ENCODE measurements at places on chromosomes 4 and X. TPM values are rescaled to one million over a fixed set of nuclear protein-coding genes. Genes with fewer than 3 reads are reported as not detected.

DNA sequence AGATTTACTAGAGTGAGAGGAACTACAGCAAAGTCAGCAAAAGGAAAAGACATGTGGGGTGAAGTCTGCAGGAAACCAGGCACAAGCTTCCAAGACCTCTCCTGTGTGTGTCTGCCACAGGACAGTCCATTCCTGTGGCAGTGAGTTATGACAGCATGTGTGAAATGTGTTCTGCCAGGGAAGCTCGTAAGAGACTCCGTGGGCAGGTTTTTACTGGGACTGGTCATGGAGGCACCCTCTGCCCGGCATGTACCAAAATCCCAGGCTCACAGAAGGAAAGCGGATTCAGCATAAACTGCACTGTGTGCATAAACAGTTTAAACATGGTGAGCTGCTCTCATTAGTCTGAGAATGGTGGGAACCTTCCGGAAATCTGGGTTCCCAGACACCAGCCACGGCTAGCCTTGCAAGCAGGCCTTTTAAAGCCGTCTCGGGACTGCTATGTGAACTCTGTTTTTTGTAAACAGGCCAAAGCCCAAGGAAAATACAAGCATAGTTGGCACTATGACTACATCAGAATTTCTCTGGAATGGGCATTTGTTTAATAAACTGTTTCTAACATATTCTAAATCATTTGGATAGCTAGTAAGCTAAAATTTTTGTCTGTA lies 288.5 kb downstream of the TENM3 start:
- H3K36me3 ChIP-seq: no peaks in the 10 kb centered on the region
- no peak overlapping the region for H3K4me3 ChIP-seq
- H3K27ac ChIP-seq: no peak overlapping the region
- DNase-seq: no peak

Gene RHOXF1
- total RNA-seq: 0.52 TPM

Gene GPRASP2
- 2.1 TPM for total RNA-seq

- H3K27me3 ChIP-seq: peaks cover 2% of the 10 kb centered on the region
- no peak for DNase-seq
- no peak overlapping the region for H3K27ac ChIP-seq
- no peaks in the 10 kb centered on the region for H3K4me1 ChIP-seq
- H3K36me3 ChIP-seq: no peaks in the 10 kb centered on the region
These were observed 247.7 kb downstream of the AFAP1 start for GRCh38 chr4:7691982-7692381.

- no peak for DNase-seq
- H3K27ac ChIP-seq: no peak overlapping the region
- no peaks in the 10 kb centered on the region for H3K36me3 ChIP-seq
- no peaks in the 10 kb centered on the region for H3K27me3 ChIP-seq
These were observed 131.7 kb downstream of the SPCS3 start for GRCh38 chr4:176451443-176451842.
